ENCODE measurements at places on chromosomes 5 and 9. TPM values are rescaled to one million over a fixed set of nuclear protein-coding genes. Genes with fewer than 3 reads are reported as not detected.

Gene FAM78A
- 51.6 TPM for total RNA-seq

Gene TMEM267
- total RNA-seq, result 20.0 TPM

Gene PPP3R2
- total RNA-seq, result not detected

Gene PCSK1
- not detected for total RNA-seq

DNA sequence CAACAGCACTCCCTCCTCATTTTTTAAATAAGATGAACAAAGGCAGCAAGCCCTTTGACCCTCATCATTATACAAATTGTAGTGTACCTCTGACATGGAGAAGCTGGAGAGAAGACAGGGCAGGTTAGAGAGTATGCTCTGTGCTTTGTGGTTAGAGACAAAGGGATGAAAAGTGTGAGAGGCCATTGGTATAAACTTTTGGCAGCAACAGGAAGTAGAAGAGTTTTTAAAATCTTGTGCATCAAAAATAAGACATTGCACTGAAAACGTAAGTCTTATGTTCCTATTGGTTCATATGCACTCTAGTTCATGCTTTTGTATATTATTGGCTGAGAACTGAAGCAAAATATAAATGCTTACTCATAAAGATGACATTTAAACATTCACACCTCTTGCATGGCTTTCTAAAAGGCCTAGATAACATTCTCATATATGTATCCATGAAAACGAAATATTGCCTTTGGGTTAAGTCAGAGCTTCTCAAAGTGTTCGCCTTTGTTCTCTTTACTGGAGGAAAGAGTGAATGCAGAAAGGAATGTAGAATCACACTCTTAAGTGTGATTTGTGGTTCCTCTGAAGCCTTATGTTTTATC is 158.0 kb downstream of the PALM2AKAP2 start:
- DNase-seq, result no peak

GRCh38 chr5:5523066-5523505 is 100.6 kb downstream of the ICE1 start:
- peak; percentile 87 for DNase-seq

- no peak for DNase-seq
Observed at GRCh38 chr5:62576570-62577170, 1.9 kb upstream of the LRRC70 start.
